SJCRH30 (cell line): ENCODE measurements at places on chromosomes 7 and 10. TPM values are rescaled to one million over a fixed set of nuclear protein-coding genes. Genes with fewer than 3 reads are reported as not detected.

DNA sequence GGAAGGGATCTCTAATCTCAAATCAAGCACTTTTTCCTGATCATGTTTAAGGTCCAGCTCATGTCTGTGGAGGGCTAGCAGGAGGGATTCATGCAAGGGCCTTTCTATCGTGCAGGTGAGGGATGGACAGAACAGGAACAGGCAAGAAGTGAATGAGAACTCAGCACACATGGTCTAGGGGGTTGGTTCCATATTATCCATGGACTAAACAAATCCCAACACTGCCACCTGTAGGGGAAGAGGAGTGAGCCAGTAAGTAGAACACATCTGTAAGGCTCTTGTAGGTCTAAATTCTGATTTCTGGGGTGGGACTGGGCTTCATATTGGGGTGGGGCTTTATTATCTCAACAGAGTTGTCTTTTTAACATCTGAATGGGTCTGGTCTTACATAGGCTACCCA, 138.0 kb upstream of the TARP start:
- no peaks in the 10 kb centered on the region for H3K27me3 ChIP-seq
- H3K36me3 ChIP-seq: no peaks in the 10 kb centered on the region

Gene SLC18A3
- total RNA-seq: not detected in 2 replicates

GRCh38 chr7:32074787-32075585, 4.8 kb upstream of the PDE1C start:
- no peaks in the 10 kb centered on the region; the same call in 1 of the 2 replicates for H3K4me1 ChIP-seq
- H3K36me3 ChIP-seq: no peaks in the 10 kb centered on the region
- H3K27me3 ChIP-seq: no peaks in the 10 kb centered on the region; the same call in 1 of the 2 replicates
- no peak overlapping the region for H3K4me3 ChIP-seq
- no peak for DNase-seq
- no peak overlapping the region for H3K27ac ChIP-seq

DNA sequence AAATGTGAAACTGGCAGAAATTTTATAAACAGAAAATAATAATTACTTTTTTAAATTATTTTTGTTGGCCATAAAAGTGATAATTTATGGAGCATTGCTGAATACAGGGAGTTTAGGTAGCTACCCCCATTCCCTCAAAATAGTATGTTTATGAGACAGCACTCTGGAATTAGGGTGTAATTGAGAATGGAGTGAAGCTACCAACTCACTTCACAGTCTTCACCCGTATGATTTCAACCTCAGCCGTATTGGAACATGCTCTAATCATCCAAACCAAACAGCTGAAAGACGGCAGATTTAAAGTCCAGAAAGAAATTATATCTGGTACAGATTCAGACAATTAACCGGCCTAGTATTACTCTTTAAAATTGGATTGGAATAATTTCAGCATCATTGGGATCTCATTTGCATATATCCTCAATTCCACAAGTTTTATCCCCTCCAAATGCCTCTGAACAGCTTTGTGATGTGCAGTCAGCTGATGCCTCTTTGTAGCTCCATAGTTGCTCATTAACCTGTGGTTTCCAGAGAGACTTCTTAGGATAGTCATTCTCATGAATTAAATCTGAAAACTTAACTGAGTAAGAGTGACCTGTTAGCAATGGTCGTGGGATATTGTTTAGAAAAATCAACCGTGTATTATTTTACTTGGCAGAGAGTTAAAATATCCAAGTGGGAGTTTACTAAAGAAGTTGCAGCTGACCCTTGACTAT, 59.1 kb upstream of the GJD4 start:
- H3K27me3 ChIP-seq: no peaks in the 10 kb centered on the region
- H3K4me1 ChIP-seq: no peaks in the 10 kb centered on the region

- no peak overlapping the region for H3K27ac ChIP-seq
- no peak overlapping the region for H3K4me3 ChIP-seq
- no peaks in the 10 kb centered on the region for H3K36me3 ChIP-seq
- H3K4me1 ChIP-seq: peaks cover 13% of the 10 kb centered on the region
- no peaks in the 10 kb centered on the region for H3K27me3 ChIP-seq
Observed at GRCh38 chr10:119379466-119380071, 162.9 kb downstream of the RGS10 start.

DNA sequence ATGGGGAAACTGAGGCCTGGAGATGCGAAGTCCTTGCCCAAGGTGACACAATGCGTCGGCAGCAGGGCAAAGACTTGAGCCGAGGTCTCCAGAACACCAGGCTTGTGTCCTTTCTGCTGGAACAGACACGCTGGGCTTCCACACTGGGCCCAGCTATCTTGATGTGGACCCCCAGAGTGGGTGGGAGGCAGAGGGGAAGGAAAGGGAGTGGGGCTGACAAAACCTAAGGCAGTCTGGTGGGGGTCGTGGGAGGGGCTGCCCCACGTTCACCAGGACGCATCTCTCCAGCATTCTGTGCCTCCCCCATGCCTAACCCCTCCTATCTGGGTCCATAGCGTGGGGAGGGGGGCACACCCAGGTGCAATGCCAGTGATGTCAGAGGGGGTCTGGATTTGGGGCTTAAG, 38.1 kb downstream of the PPIF start:
- H3K27me3 ChIP-seq: no peaks in the 10 kb centered on the region
- H3K36me3 ChIP-seq: peaks cover 26% of the 10 kb centered on the region
- peaks cover 23% of the 10 kb centered on the region for H3K4me1 ChIP-seq

GRCh38 chr7:10677668-10678232, 295.9 kb upstream of the PHF14 start:
- no peaks in the 10 kb centered on the region for H3K36me3 ChIP-seq
- H3K27me3 ChIP-seq: no peaks in the 10 kb centered on the region
- no peak overlapping the region for H3K4me3 ChIP-seq
- no peaks in the 10 kb centered on the region for H3K4me1 ChIP-seq
- no peak for DNase-seq

GRCh38 chr7:110071192-110071591, 1019.7 kb upstream of the LRRN3 start:
- no peaks in the 10 kb centered on the region for H3K4me1 ChIP-seq
- H3K27me3 ChIP-seq: no peaks in the 10 kb centered on the region; the same call in 1 of the 2 replicates
- H3K36me3 ChIP-seq: peaks cover 3% of the 10 kb centered on the region; the same call in 1 of the 2 replicates
- no peak overlapping the region for H3K27ac ChIP-seq

Gene FBXL13
- 0.75 and 0.76 TPM in 2 replicates for total RNA-seq

DNA sequence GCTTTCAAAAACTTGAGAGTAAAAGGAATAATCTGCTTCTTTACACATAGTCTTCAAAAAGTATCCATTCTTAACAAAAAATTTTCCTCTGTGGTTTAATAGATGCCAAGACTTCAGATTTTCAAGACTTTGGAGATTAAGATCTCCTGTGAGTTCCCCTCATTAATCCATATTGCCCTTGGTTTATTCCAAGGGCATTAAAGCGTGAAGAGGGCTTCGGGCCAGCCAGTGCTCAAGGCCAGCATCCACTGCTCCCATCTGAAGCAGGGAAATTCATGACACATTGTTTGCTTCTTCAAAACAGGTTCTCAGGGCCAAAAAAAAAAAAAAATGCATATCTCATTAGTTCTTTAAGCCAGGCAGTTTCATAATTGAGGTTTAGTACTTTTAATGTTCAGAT, 137.3 kb upstream of the RHOBTB1 start:
- no peak for DNase-seq
- no peak overlapping the region for H3K4me3 ChIP-seq
- no peaks in the 10 kb centered on the region for H3K27me3 ChIP-seq

DNA sequence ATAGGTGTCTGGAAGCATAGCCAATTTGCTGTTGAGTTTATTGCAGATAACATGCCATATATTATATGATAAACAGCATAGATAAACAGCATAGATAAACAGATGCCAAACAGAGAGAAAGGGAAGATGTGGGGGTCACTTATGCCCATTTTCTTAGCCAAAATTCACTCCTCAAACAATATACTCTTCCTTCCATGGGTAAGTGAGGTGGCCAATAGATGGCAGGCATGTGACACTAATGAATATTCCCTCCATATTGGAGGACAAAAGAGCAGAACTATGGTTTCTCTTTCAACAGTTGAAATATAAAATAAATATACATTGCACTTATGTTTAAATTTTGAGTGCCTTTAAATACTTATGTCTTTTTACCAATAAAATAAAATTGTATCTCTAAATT, 1212.8 kb downstream of the REEP3 start:
- H3K36me3 ChIP-seq: no peaks in the 10 kb centered on the region
- peak; percentile 19 for DNase-seq
- no peaks in the 10 kb centered on the region for H3K4me1 ChIP-seq
- no peak overlapping the region for H3K27ac ChIP-seq
- no peak overlapping the region for H3K4me3 ChIP-seq

- H3K27me3 ChIP-seq: no peaks in the 10 kb centered on the region
- no peak overlapping the region for H3K4me3 ChIP-seq
- no peaks in the 10 kb centered on the region for H3K36me3 ChIP-seq
Observed at GRCh38 chr10:30535677-30536076, 93.9 kb downstream of the LYZL2 start.

Gene GIMAP8
- total RNA-seq: not detected in 2 replicates

GRCh38 chr10:98150544-98150943, 16.1 kb downstream of the R3HCC1L start:
- H3K4me3 ChIP-seq: no peak overlapping the region
- H3K27me3 ChIP-seq: no peaks in the 10 kb centered on the region
- no peak for DNase-seq
- peaks cover 7% of the 10 kb centered on the region for H3K4me1 ChIP-seq
- H3K36me3 ChIP-seq: peaks cover 7% of the 10 kb centered on the region; the same call in 1 of the 2 replicates
- no peak overlapping the region for H3K27ac ChIP-seq

GRCh38 chr7:50160206-50160605, 67.2 kb upstream of the ZPBP start:
- H3K27ac ChIP-seq: no peak overlapping the region
- no peak for DNase-seq
- H3K27me3 ChIP-seq: no peaks in the 10 kb centered on the region
- no peaks in the 10 kb centered on the region for H3K36me3 ChIP-seq
- H3K4me3 ChIP-seq: no peak overlapping the region

DNA sequence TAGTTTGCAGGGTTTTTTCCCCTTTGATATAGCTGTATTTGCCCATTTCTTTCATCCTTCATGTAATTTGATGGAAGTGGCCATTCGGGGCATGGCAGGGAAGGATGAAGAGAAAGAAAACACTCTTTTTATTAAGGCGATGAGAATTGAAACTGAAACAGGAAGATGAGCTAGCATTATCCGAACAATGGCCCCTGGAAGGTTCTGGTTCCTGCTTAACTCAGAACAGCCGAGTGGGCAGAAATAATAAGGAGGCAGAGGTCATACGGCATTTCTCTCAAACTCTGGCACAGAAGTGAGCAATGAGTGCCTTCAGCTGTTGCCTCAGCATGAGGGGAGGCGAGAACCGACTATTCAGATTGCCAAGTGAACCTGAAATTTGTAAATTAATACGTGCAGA, 113.2 kb upstream of the MYO3A start:
- H3K36me3 ChIP-seq: no peaks in the 10 kb centered on the region
- DNase-seq: no peak
- peaks cover 32% of the 10 kb centered on the region for H3K27me3 ChIP-seq
- no peak overlapping the region for H3K4me3 ChIP-seq
- H3K4me1 ChIP-seq: no peaks in the 10 kb centered on the region
- no peak overlapping the region for H3K27ac ChIP-seq

- H3K4me3 ChIP-seq: no peak overlapping the region
- H3K4me1 ChIP-seq: no peaks in the 10 kb centered on the region
- peaks cover 42% of the 10 kb centered on the region for H3K36me3 ChIP-seq
- H3K27me3 ChIP-seq: no peaks in the 10 kb centered on the region
- no peak overlapping the region for H3K27ac ChIP-seq
Observed at GRCh38 chr10:114131094-114131493, 42.9 kb downstream of the CCDC186 start.

- H3K27me3 ChIP-seq: no peaks in the 10 kb centered on the region
- no peaks in the 10 kb centered on the region; the same call in none of the 2 replicates for H3K4me1 ChIP-seq
- DNase-seq: no peak
Observed at GRCh38 chr10:86950349-86950748, 7.1 kb downstream of the MMRN2 start.

Gene PDE6C
- total RNA-seq: not detected in 2 replicates

Gene NME8
- not detected in 2 replicates for total RNA-seq

GRCh38 chr10:86294346-86295265, 72.0 kb downstream of the GRID1 start:
- no peak overlapping the region for H3K27ac ChIP-seq
- H3K36me3 ChIP-seq: no peaks in the 10 kb centered on the region
- H3K4me1 ChIP-seq: no peaks in the 10 kb centered on the region
- no peak overlapping the region for H3K4me3 ChIP-seq
- DNase-seq: no peak

DNA sequence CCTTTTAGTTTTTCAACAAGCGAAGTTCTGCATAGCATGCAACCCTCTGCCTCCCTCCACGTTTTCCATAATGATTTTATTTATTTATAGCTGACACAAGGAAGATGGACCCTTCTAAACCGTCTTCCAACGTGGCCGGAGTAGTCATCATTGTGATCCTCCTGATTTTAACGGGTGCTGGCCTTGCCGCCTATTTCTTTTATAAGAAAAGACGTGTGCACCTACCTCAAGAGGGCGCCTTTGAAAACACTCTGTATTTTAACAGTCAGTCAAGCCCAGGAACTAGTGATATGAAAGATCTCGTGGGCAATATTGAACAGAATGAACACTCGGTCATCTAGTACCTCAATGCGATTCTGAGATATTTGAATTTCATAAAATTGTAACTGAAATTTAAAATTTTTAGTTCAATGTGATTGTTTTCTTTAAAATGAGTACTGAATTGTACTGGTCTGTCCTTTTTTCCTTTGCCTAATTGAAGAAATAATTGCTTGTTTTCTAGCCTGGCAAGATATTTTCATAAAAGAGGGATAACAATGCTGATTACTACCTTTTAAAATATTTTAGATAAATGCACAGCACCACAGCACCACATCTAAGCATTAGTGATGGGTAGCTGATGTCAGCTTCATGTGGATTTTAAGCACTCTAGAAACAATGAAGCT, 41.5 kb upstream of the SLC39A12 start:
- no peak overlapping the region for H3K4me3 ChIP-seq
- no peaks in the 10 kb centered on the region for H3K4me1 ChIP-seq
- DNase-seq: peak; percentile 54
- 0 out of 2 replicates have a peak, but pooled peaks cover 3% of the 10 kb centered on the region for H3K27me3 ChIP-seq

Gene EPHB4
- total RNA-seq: 61.7 and 62.3 TPM in 2 replicates

GRCh38 chr7:38512704-38513103, 118.5 kb downstream of the AMPH start:
- no peak overlapping the region for H3K4me3 ChIP-seq
- H3K27me3 ChIP-seq: no peaks in the 10 kb centered on the region; the same call in 1 of the 2 replicates
- H3K27ac ChIP-seq: no peak overlapping the region

DNA sequence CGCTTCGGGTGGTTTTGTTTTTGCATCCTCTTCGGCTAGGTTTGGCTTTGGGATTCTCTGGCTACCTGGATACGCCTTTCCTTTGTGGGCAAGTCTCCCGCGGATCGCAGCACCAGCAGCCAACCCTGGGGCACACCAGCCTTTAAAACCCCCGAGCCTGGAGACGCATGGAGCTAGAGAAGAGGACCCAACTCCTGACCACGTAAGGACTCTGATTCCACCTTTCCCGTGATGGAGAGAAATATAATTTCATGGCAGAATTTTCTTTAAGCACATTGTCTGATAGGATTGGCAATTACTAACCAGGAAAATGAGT, 535.4 kb upstream of the GALNT17 start:
- H3K36me3 ChIP-seq: no peaks in the 10 kb centered on the region
- H3K27ac ChIP-seq: no peak overlapping the region
- H3K4me3 ChIP-seq: no peak overlapping the region
- no peak for DNase-seq
- no peaks in the 10 kb centered on the region for H3K4me1 ChIP-seq
